Endothelial cell of umbilical vein (primary cell): ENCODE measurements at places on chromosomes 12 and 14.

DNA sequence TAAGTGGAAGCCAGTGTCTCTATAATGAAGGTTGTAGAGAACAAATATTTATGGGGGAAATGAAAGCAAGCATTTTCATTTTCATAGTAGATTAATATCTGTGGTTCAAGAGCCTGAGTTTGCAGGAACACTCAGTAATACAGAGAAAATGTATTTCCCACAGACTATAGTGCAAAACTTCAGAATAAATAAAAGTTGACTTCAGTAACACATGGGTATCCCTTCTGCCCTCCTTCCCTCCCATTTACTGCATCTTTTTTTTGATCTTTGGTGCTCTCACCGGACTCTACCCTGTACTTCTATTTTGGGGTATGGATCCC lies 75.3 kb upstream of the AMN1 start:
- DNase-seq: no peak

DNA sequence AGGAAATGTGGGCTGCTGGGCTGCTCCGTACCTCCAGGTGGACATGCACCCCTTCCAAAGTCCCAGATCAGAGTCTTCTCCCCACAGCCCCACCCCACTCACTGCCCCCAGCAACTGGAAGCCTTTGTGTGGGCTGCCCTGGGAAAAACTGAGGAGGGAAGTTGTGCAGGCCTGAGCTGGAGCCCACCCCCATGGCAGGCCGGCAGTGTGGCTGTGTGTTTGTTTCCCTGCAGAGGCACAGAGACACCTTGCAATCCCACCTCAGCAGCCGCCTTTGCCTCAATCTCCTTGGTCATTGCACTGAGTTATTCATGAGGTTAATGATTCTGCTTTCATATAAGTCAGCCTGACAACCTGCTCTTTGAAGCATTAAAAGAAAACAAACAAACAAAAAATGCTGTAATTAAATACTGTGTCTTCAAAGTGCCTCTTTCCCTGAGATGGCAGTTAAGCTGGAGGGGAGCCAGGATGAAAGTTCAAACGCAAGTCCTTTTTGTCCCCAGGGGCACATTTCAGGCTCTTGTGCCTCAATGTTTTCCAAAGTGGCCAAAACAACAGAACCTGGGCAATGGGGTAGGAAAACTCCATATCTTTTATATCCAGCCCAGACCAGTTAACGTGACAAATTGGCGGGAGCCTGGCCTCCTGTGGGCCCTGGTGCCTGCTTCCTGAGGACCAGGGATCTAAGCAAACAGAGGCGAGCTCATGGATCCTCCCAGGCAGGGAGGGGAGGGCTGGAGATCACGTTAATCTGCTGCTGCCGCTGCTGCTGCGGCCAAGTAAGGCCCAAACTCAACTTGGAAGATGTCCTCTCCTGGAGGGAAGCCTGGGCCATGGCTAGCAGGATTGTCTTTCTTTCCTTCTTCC lies 51.9 kb upstream of the TSPAN11 start:
- DNase-seq: no peak

GRCh38 chr14:35205737-35206136 lies 83.4 kb downstream of the PRORP start:
- DNase-seq: no peak

- no peak for DNase-seq
Observed at GRCh38 chr12:111174961-111175345, 193.9 kb downstream of the PHETA1 start.

GRCh38 chr14:58560208-58560607 lies 77.6 kb upstream of the DACT1 start:
- DNase-seq: peak; percentile 64

DNA sequence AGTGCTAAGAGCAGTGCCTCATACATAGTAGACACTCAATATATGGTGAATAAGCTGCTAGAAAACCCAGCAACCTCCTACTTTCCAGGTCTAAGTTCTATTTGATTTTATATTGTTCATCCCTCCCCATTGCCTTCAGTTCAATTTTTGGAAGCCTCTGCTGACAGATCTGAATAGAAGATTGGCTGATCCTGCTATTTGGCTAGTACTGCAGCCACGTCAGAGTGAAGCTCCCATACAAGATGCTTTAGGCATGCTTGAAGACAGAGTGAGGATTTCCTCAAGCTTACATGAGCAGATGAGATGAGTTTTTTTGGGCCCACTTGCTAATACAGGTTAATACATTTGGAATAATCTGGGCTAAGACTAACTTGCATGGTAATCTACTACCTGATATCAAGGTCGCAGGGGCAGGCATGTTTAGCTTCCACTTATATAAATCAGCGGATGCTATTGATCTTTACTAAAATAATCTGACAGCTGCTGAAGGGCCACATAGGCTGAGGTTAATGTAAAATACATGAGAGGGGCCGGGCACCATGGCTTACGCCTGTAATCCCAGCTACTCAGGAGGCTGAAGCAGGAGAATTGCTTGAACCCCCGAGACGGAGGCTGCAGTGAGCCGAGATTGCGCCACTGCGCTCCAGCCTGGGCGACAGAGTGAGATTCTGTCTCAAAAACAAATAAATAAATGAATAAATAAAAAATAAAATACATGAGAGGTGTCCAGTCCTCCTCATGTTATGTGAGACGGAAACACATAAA lies 15.9 kb upstream of the AEBP2 start:
- DNase-seq: no peak

- DNase-seq: no peak
Observed at GRCh38 chr14:104614126-104614812, 9.7 kb upstream of the TMEM179 start.
